ENCODE measurements at places on chromosomes 1 and 21. TPM values are rescaled to one million over a fixed set of nuclear protein-coding genes. Genes with fewer than 3 reads are reported as not detected.

DNA sequence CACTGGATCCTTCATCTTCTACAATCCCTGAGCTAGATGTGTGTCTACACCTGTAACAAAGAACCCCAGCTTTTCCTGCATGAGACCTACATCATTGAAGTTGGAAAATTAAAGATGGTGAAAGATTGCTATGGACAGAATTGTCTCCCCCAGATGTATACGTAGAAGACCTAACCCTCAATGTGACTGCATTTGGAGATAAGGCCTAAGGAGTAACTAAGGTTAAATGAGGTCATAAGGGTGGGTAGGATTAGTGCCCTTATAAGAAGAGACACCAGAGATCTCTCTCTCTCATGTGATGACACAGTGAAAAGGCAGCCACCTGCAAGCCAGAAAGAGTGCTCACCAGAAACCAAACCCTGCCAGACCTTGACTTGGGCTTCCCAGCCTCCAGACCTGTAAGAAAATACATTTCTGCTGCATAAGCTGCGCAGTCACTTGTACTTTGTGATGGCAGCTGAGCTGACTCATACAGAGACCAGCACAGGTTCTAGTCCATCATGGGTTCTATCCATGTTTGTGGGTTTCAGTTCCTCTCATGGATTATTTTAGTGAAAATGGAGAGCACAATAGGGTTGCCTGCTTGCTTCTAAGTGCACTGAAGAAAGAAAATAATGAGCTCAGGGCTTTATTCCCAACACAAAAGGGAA lies 180.8 kb downstream of the TPR start:
- DNase-seq = no peak

DNA sequence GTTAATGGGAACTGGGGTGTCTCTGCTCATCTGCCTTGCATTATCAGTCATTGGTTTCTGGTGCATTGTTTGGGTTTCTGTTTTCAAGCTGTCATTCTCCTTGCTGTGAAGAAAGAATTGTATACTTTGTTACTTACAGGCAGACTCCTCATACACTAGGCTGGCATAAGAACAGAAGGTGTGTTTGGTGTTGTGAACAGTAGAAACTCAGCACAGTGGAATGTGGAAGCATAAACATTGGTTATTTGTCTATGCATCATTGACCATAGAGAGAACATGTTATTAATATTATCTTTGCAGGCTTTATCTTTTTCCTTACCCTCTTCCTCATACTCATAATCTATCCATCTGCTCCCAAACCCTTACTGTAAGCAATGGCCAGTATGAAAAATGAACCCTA lies 18.2 kb downstream of the C1orf87 start:
- no peak for DNase-seq

- DNase-seq = no peak
Observed at GRCh38 chr1:234715252-234716014, 105.5 kb upstream of the IRF2BP2 start.

- DNase-seq = no peak
Observed at GRCh38 chr1:181014477-181015250, 8.0 kb downstream of the STX6 start.

HPCAL4 gene
- not detected for total RNA-seq

- DNase-seq = no peak
Observed at GRCh38 chr1:64124704-64125440, 78.6 kb upstream of the UBE2U start.

DNA sequence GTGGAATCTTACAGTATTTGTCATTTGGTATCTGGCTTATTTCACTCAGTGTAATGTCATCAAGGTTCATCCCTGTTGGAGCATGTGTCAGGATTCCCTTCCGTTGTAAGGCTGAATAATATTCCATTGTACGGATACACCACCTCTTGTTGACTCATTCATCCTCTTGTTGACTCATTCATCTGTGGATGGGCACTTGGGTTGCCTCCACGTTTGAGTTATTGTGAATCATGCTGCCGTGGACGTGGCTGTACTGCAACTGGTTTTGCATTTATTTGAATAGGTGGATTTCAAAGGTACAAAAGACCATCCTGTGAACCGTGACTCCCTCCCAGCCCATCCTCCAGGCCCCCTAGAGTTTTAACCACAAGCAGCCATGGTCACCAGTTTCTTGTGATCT lies 11.9 kb upstream of the TCP10L start:
- no peak for DNase-seq

GRCh38 chr1:24426744-24427544 lies 11.3 kb downstream of the NIPAL3 start:
- no peak for DNase-seq

GRCh38 chr1:27403931-27404330 lies 11.5 kb downstream of the GPR3 start:
- DNase-seq = no peak

DNA sequence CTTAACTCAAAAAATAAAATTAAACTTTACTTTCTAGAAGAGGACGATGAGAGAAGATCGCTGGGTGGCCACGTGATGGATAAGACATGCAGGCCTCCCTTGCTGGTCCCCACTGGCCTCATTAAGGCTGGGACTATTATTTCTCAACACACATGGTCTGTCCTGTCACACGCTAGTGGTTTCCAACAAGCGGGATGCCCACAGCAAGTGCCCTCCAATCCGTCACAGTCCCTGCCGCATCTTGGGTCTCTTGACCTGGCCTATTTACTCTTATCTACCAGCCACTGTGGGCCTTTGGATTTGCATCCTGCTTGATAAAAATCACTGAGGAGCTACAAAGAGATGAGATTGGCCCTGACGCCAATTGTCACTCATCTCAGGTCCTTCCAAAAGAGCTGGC lies 30.0 kb downstream of the CAPZB start:
- DNase-seq = no peak

- no peak for DNase-seq
Observed at GRCh38 chr1:154839691-154840090, 30.4 kb downstream of the KCNN3 start.

DNA sequence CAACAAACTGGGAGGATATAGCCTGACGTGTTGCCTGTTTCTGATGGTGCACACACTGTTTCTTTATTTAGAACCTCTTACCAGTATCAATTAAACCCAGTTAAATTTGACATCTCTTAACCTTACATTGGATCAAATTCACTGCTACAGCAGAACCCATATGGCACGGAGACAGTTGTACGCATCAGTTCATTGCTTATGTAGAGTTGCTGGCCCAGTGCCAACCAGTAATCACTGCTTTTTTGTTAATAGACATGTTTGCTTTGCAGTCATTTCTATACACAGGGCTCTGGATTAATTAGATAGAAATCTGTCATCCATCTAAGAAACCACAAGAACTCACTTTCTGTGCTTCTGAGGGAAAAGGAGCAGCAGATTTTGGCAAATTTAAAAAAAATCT lies 154.0 kb downstream of the RWDD3 start:
- DNase-seq = no peak

CLCA4 gene
- not detected for total RNA-seq

ZNF326 gene
- 19.1 TPM for total RNA-seq

ELF3 gene
- total RNA-seq = 2.8 TPM

GRCh38 chr1:226466296-226466695 lies 58.4 kb upstream of the PARP1 start:
- DNase-seq = no peak

DNA sequence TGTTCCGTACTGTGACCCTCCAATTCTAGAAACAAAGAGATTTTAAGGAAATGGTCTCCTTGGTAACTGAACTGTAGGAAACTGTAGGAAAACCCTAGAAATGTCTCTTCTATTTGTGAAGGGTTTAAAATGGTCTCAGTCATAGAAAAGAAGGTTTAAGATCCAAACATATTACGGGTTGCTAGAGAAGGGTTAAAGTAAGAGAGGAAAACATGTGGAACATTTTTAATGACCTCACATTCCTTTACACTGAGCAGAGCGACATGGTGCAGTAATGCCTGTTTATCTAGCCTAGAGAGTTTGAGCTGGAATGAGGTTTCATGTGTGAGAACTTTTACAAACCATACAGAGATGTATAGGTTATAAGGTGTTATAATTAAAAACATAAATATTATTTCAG lies 36.9 kb upstream of the C1orf105 start:
- DNase-seq = no peak

DNA sequence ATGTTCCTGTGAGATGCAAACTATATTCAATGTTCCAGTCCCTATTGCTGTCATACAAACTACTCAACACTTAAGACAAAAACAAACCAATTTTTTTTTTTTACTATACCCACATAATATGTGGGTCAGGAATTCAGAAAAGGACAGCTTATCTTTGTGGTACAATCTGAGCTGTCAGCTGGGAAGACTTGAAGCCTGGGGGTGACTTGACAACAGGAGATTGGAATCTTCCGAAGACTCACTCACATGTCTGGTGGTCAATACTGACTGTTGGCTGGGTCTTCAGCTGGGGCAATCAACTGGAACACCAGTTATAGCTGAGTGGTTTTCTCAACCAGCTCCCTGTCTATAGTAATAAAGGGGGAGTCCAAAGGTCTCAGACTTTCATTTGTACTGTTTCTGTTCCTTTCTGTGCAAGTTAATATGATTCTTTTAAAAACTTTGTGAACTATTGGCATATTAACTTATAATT lies 81.7 kb upstream of the ATP1B1 start:
- DNase-seq = no peak

GRCh38 chr1:81430236-81430938 lies 370.3 kb upstream of the ADGRL2 start:
- DNase-seq = no peak

- DNase-seq = no peak
Observed at GRCh38 chr1:1173793-1174415, at the start of gene TTLL10. Gene TTLL10 (plus strand): TSS chr1:1173880. CDS start chr1:1179216, 5,336 bp downstream.

NIT1 gene
- 122 TPM for total RNA-seq

LAPTM5 gene
- 103 TPM for total RNA-seq

DNA sequence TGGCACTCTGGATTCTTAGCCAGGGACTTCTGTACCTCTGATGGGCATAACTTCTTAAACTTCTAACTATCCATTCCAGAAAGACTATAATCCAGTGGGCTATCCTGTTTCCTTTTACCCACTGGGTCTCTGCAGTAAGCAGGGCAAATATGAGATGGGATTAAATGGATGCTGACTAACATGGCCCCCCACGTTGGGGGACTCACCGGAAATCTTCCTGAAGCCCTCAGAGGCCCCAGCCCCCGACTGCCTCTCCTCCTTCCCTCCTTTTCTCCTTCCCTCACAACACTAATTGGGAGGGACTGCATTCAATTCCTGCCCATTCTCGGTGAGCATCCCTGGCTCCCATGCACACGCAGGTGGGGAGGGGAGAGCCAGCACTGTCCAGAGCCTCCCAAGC lies 70.1 kb downstream of the SSBP3 start:
- DNase-seq = no peak

DNA sequence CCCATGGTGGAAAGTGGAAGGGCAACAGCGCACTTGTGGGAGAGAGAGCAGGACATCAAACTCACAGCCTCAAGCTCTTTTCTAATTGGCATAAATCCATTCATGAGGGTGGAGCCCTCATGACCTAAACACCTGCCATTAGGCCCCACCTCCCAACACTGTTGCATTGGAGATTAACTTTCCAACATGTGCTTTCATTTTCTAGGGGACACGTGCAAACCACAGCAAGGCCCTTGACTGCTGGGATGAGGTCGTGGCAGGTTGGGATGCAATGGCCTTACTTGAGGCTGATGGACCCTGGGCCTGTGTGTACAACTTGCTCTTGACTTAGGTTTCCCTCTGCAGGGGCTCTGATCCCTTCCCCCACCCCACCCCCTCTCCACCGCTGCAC lies 35.9 kb upstream of the NEK2 start:
- DNase-seq = no peak

- DNase-seq = no peak
Observed at GRCh38 chr1:4362314-4363044, 291.9 kb upstream of the AJAP1 start.

DNA sequence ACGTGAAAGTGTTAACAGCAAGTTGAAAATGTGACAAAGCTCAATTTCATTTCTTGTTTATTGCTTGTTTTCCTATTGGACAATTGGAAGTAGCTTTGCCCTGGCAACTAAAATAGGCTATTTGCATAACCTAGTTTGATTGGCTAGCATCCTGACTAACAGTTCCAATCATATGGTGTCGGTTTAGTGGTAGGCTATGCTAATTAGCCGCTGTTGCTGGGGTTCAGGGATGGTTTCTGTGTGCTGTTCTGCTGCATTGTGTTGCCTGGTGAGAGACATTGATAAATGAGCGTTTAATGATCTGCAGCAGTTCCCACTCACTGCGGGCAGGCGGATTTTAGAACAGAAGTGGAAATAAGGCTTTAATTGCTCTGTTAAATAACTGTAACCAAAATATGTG lies 68.5 kb downstream of the DYRK1A start:
- no peak for DNase-seq

DNA sequence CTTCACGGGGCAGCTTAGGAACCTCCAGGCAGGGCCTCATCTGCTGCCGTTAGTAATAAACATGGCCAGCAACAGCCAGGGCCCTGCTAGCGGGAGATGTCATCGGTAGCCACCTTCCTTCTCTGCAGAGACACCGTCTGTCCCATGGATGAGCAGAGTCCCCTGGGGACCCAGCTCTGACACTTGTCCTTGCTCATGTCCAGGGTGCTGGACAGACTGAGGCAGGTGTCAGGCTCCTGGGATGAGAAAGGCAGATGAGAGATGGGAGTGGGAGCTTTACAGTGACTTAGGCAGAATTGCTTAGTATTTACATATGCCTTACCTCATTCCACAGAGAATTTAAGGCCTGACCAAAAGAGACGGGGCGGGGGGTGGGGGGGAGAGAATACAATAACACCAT lies 25.0 kb downstream of the CAPN2 start:
- no peak for DNase-seq

DNA sequence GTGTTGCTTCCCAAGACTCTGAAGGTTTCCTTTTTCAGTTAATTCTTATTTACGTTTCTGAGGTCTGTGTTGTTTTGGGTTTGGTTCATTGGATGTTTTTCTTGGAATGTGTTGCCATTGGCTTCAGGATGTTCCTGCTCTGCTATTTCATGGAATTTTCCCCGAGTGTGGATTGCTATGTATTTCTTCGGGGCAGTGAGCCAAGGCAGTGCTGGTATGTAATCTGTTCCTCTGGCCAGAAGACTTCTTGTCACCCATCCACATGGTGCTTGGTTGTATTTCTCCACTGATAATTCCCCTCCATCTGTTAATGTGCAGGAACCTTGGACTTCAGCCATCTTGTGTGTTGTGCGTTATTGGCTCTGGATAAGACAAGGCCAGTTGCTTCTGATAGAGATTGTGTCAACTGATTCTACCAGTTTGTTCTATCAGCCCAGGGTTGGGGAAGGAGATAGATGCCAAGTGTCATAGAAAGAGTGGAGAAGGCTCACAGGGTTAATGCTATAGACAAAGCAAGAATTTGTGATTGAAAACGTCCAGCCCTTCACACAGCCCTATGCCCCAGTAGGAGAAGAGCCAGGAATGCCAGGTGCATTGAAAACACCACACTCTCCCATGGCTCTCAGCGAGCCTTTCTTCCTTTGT lies 505.2 kb downstream of the PLPP3 start:
- no peak for DNase-seq

GRCh38 chr1:155005076-155006011 lies 2.7 kb downstream of the ZBTB7B start:
- no peak for DNase-seq

GRCh38 chr1:35655196-35655595 lies 13.9 kb upstream of the PSMB2 start:
- DNase-seq = no peak

TDRD10 gene
- 8.7 TPM for total RNA-seq
